Stimulated activated CD4-positive, alpha-beta T cell treated with anti-CD3 and anti-CD28 coated beads, Interleukin-4, amount 100 ng/mL, for 1 hour (primary cell): ENCODE measurements at places on chromosomes 6 and 20.

DNA sequence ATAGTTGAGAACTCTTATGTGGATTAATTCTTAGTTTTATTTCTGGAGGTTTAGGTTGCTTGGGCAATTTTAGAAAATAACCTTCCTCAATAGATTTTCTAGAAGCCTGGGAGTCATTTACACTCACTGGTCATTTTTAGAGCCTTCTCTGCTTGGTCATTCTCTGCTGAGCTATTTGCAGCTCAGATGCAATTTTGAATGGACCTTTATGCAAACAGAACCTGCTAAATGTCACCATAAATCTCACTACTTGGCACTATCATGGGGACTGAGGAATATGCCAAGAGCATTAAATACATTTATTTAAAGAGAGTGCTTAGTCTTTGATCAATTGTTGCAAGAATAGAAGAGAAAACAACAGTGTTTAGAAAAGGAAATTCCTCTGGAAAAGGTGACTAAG, 154.0 kb downstream of the CLVS2 start:
- no peak for DNase-seq

GRCh38 chr6:156839591-156840001, 62.4 kb downstream of the ARID1B start:
- no peak for DNase-seq

GRCh38 chr6:67679566-67680296, 955.4 kb upstream of the ADGRB3 start:
- no peak for DNase-seq

- DNase-seq = no peak
These were observed 1343.4 kb downstream of the GRIK2 start for GRCh38 chr6:102736941-102737368.

- no peak for DNase-seq
These were observed 123.9 kb upstream of the BACH2 start for GRCh38 chr6:90420500-90420899.

DNA sequence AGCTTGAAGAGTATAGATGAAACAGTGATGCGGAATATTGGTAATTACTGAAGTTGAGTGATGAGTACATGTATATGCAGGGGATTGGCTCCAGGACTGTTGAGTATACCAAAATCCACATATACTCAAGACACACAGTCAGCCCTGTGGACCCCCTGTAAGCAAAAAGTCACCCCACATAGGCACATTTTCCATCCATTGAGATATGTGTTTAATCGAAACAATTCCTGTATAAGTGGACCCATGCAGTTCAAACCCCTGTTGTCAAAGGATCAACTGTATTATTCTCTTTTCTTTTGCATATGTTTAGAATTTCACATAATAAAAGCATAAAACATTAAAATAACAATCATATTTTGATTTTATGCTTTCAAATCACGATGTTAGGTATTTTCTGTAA, 32.1 kb upstream of the FILIP1 start:
- DNase-seq = no peak

- DNase-seq = no peak
These were observed 115.0 kb downstream of the TAF4 start for GRCh38 chr20:61950641-61951071.
